ENCODE measurements at places on chromosomes 2 and 18.

DNA sequence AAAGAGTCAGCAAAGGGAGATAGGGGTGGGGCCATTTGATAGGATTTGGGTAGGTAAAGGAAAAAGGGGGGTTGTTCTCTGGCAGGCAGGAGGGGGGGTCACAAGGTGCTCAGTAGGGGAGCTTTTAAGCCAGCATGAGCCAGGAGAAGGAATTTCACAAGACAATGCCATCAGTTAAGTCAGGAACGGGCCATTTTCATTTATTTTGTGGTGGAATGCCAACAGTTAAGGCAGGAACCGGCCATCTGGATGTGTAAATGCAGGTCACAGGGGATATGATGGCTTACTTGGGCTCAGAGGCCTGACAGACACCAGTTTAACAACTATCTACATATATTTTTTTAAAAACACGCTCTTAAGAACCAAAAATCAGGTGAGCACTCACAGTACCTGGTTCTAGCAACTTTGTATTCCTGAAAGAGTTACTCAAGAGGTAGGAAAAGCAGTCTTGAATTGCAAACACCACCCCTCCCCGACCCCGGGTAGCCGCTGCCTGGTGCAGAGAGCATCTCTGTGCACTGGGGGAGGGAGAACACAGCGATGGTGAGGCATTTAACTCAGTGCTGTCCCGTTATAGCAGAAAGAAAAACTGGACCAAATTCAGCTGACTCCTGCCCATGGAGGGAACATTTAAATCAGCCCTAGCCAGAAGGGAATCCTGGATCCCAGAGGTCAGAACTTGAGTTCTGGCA, 414.5 kb upstream of the KLHL29 start:
- DNase-seq, result no peak

GRCh38 chr2:650343-651310, 26.6 kb downstream of the TMEM18 start:
- DNase-seq, result no peak

GRCh38 chr2:191618046-191618780, 59.7 kb upstream of the NABP1 start:
- DNase-seq, result no peak

DNA sequence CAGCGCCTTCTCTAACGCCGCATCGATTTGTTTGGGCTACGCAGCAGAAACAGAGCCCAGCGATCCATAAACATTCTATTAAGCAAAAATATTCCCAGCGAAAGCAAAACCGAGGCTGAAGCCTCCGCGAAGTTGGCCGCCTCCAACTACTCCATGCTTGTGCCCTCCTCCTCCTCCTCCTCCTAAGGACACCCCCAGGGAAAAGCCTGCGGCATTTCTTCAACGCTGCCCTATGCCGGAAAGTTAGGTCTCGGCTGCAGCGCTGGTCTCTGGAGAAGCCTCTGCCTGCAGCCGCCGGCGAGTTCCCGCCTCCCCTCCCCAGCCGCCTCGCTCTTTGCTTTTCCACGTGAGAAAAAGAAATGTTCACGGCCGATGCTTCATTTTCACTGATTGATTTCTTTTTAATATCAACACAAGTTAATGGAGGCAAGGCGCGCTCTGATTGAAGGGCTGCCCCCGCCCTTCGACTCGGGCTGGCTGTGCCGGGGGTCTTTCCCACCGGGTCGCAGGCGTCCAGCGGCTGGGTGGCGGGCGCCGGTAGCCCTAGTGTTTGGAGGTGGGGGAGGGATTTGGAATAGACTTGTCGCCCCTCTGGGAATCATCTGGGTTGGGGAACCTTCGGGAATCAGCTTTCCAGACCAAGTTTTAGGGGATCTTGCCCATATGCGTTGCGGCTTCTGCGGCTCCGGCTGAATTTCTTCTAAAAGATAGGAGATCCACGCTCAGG, 3.9 kb downstream of the NRP2 start:
- DNase-seq, result no peak

GRCh38 chr2:159846564-159846963, 48.6 kb upstream of the CD302 start:
- DNase-seq, result no peak

- DNase-seq, result no peak
These were observed 11.8 kb downstream of the CYP27C1 start for GRCh38 chr2:127208313-127208712.

DNA sequence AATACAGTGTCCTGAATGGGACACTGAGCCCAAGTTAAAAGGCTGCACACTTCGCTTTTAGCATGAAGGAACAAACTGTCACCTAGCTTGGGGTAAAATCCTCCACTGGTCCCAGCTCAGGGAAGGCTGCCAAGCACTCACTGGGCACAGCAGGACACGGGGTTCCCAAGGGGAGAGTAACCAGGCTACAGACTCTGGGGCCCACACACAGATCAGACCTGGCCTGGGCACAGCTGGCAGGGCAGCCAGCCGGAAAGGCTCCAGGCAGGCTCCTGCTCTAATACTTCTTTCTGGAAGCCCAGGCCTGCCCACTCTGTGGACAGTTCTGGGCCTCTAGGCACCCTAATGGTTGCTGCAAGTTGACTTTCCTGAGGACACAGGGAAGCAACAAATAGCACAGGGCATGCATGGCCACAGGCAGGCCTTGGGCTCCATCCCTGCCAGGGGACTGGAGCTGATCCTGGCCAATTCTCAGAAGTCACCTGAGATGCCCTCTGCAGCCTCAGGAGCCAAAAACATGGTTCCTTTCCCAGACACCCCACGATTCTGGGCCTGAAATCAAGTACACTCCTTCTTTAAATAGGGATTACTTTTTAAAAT, 18.7 kb upstream of the SULT1C3 start:
- peak; percentile 68 for DNase-seq

DNA sequence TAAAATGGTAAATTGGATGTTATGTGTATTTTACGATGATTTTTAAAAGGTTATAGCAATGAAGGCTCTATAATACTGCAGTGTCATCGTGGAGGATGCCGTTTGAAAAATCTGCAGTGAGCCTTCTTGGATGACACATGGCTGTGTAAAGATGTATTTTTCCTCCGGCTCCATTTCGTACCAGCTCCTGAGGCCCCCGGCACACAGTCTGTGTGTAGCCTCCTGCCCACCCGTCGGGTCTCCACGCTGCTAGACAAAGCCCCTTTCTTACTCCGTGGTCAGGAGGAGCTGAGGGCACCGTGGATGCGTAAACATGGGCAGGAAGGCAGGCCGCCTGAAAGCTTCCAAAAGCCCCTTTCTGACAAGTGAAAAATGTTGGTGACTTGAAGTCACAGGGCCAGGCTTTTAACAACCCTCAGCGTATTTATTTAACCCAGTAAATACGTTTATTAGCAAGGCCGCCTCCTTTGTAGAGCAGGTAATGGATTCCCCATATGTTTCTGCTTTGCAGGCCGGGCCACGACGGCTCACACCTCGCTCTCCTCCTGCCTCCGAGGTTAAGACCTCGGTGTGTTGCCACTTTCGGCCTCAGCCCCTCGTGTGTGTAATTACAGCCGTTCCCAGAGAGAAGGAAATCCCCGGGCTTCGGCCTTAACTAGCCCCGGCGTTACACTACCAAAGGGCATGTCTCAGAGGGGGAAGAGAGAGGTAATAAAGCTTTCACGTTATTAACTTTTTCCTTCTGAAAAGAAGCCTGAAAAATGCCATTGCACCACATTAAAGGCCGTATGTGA, 72.8 kb downstream of the DDX1 start:
- DNase-seq, result no peak

DNA sequence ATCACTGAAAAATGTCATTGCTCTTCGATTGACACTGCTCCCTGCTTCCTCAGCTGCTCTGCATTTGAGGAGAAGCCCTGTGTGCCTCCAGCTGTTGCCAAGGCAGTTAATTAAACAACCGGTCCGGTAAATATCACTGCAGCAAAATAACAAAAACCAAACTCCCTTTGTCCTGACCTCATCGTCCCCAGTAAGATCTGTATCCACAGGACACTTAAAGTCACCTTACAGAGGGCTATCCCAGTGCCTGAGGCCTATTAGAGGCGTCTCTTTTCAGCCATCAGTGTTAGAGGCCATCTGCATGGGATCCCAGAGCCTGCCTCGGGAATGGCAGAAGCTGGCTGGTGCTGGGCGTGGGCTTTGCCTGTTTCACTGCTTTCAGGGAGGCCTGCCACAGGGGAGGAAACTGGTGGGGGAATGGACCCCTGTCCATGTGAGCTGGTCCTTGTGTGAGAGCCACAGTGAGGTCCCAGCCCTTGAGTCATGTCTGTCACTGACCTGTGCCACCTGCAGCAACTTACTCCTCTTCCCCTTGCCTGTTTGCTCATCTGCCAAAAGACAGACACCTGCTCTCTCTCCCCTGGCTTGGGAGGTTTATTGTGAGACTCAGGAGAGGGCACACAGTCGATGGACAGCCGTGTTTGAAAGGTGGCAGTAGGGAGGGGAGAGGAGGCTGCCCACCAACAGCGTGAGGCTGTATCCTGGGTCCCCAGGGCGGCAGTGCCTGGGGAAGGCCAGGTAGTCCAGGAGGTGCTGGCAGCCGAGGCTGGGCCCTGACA, 117.7 kb upstream of the MCFD2 start:
- DNase-seq, result no peak

DNA sequence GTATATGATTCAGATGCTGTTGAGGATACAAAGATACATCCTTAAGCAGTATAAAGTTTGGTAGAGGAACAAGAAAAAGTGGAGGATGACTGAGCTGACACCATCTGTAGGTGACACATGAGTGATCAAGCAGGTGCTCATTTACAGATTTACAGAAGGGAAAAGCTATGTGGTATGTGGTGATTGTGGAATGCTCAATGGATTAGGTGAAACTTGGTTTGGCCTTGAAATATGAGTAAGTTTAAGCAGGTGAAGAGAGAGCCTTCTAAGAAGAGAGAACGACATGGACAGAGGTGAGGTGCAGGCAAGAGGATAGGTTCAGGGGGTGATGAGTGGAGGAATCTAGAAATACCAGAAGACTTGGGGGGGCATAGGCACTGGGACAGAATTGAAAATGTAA, 5.9 kb downstream of the ASXL3 start:
- no peak for DNase-seq

DNA sequence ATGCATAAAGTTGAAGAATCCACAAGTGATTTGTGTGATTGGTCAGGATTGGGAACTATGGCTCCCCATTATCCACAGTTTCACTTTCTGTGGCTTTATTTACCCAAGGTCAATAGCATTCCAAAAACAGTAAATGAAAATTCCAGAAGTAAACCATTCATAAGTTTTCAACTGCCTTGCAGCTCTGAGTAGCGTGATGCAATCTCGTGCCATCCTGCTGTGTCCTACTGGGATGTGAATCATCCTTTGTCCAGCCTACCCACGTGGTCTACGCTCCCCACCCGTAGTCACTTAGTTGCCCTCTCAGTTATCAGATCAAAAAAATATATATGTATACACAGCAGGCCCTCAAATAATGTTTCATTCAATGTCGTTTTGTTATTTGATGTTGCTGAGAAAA, 89.0 kb upstream of the DLGAP1 start:
- DNase-seq, result no peak

GRCh38 chr2:36561237-36561944, 36.6 kb downstream of the FEZ2 start:
- DNase-seq, result no peak

DNA sequence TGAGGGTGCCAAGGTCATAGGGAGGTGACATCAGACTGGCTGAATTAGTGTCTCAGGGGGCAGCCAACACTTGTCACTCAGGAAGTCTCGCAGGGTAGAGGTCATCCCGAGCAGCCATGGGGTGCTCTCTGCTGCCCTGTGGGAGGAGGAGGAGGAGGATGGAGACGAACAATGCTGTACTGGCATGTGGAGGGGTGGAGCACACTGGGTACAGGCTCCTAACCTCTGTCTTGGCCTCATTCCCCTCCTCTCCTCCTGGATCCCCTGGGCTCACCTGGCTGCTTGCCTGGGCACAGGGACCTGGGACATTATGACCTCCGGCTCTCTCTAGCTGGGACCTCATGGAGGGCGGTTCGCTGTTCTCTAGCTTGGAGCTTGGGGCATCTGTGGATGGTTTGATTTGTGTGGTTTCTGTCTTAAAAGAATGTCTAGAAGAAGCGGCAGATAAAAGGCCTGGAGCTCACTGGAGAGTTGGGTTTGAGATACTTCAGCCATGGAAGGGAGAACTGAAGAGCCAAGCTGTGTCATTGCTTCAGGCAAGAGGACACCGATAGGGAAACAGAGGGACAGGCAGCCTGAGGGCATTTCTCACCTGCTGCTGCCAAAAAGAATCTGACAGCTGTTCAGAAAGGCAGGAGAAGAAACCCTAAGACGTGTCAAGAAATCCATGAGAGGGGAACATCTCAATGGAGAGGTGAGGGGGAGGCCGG, 133.1 kb downstream of the SEPTIN10 start:
- DNase-seq, result no peak

GRCh38 chr2:9239616-9240015, 33.0 kb downstream of the ASAP2 start:
- no peak for DNase-seq

DNA sequence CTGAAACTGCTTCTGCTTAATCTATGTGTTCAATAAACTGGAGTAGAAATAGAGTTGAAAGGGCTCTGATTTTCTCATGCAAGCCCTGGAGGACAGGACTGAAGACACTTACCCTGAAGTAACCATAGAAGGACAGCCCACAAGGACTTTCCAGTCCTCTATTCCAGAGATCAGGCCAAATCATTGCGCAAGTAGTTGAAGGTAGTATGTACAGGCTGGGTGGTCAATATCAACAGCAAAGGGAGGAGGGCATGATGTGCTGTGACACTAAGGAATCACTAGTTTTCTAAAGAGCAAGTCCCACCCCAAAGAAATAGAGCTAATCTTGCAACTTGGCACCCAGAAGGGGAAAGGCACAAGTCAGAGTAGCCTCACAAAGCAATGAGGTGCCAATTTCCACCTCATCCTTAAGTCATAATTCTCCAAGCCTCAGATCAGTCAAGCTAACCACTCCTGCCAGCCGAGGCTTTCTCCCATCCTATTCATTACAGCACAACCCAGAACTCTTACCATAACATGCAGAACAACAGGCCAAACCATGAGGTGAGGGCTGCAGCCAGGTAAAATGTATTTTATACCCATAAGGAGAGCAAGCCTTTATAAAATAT, 533.5 kb downstream of the TNS1 start:
- DNase-seq, result no peak

DNA sequence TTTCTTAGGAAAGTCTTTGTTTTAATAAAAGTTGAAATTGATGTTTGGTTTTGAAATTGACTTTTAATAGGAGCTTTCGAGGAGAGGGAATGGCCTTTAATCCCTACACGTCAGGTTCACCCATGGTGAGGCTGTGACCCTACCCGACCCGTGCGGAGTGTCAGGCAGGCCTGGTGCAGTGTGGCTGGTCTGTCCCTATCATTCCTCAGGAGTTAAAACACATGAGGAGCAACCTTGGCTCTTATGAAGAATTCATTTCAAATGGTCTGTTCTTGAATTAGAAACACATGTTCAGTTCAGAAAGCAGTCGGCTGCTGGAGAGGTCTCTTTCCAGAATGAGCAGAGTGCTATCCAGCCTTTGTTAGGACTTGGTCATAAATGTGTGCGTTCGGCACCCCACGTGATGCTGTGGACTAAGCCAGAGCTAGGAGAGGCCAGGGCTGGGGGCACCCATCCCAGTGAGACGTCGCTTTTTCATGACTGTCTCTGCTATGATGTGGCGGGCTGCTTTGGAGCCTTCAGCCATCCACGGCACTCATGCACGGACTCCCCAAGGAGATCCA, 54.7 kb downstream of the EMILIN2 start:
- peak; percentile 53 for DNase-seq

GRCh38 chr2:6506361-6506794, 359.3 kb downstream of the CMPK2 start:
- DNase-seq, result no peak
